ENCODE measurements at places on chromosomes 13 and 19.

GRCh38 chr13:22081430-22081829 lies 410.6 kb downstream of the FGF9 start:
- H3K4me1 ChIP-seq = peaks cover 32% of the 10 kb centered on the region
- H3K4me3 ChIP-seq = no peak overlapping the region
- H3K27me3 ChIP-seq = no peaks in the 10 kb centered on the region
- no peak for DNase-seq
- no peak overlapping the region for H3K27ac ChIP-seq

GRCh38 chr13:33910255-33910654 lies 92.3 kb downstream of the RFC3 start:
- no peaks in the 10 kb centered on the region for H3K36me3 ChIP-seq
- H3K27me3 ChIP-seq = no peaks in the 10 kb centered on the region
- H3K4me1 ChIP-seq = no peaks in the 10 kb centered on the region
- DNase-seq = no peak

- H3K4me3 ChIP-seq = peak overlapping the region; percentile 87
- no peaks in the 10 kb centered on the region for H3K27me3 ChIP-seq
- H3K4me1 ChIP-seq = peaks cover 25% of the 10 kb centered on the region
- DNase-seq = no peak
- peaks cover 3% of the 10 kb centered on the region for H3K36me3 ChIP-seq
Measured at GRCh38 chr19:29831686-29832085, 19.9 kb downstream of the CCNE1 start.

GRCh38 chr13:68588623-68589022 lies 1358.5 kb upstream of the PCDH9 start:
- H3K36me3 ChIP-seq = no peaks in the 10 kb centered on the region
- no peak overlapping the region for H3K4me3 ChIP-seq
- H3K4me1 ChIP-seq = no peaks in the 10 kb centered on the region

DNA sequence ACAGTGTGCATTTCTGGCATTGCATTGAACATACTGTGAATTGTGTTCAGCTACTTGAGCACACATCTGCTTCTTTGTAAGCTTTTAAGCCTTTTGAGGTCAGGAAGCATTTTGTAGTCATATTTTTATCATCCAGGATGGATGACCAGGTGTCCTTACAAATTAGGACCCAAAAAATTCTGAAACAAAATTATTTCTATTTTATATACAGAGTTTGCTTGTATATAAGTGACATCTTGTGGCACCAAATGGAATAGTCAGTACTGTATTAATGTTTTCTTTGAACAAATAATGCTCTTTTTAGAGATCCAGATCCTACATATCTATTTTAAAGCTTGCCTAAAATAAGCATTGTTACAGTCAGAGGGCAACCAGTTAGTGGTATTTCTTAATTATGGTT lies 9.5 kb upstream of the SUPT20H start:
- DNase-seq = no peak
- H3K36me3 ChIP-seq = no peaks in the 10 kb centered on the region

GRCh38 chr19:16051254-16052025 lies 24.9 kb upstream of the TPM4 start:
- peak overlapping the region; percentile 34 for H3K4me3 ChIP-seq
- H3K4me1 ChIP-seq = peaks cover 12% of the 10 kb centered on the region
- no peaks in the 10 kb centered on the region for H3K36me3 ChIP-seq
- no peaks in the 10 kb centered on the region for H3K27me3 ChIP-seq
- DNase-seq = peak; percentile 23

GRCh38 chr13:27913160-27913559 lies 6.6 kb upstream of the PDX1 start:
- H3K4me3 ChIP-seq = no peak overlapping the region
- DNase-seq = no peak
- H3K4me1 ChIP-seq = peaks cover 11% of the 10 kb centered on the region
- H3K36me3 ChIP-seq = no peaks in the 10 kb centered on the region

DNA sequence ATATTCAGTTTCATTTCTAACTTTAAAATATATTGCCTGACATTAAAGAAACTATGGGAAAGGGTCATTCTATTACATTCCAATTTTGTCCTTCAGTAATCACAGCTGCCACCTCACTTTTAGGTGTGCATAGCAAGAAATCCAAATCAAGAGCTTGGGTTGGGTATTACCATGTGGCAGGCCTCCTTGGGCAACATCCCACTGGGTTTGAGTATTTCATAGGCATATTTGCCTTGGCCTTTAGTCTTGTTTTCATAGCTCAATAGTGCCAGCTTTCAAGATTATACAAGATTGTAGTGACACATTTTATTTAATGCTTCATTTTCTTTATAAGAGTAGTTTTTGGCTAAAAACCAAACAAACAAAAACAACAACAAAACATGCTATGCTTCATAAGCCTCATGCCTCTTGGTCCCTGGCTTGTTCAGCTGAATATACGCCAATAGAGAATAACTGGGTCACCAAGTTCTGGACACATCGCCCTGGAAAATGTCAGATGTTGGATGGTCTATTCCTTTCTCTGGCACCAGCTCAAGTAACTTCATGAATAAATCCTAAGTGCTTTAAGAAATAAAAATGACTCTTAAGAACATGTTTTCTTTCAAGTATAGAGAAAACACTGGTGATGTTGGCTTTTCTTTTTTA lies 167.4 kb upstream of the STARD13 start:
- H3K27ac ChIP-seq = no peak overlapping the region
- no peak for DNase-seq
- no peak overlapping the region for H3K4me3 ChIP-seq
- no peaks in the 10 kb centered on the region for H3K27me3 ChIP-seq

DNA sequence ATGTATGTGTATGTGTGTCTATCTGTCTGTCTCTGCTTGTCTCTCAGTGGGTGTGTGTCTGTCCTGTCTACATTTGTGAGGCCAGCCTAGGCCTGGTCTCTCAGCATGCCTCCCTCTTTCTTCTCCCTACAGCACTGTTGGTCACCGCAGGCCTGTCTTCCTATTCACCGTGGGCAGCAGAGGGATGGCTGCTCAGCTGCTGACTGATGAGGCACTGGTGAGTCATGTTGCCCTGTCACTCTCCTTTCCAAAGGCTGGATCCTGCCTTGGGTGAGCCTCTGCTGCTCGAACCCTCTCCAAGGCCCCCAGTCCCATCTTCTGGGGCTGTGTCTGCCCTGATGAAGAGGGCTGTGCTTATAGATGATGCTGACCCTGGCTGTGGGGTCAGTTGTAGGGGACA lies 6.3 kb downstream of the ZNF71 start:
- DNase-seq = no peak
- no peaks in the 10 kb centered on the region for H3K27me3 ChIP-seq
- H3K4me1 ChIP-seq = no peaks in the 10 kb centered on the region
- peaks cover 9% of the 10 kb centered on the region for H3K36me3 ChIP-seq

DNA sequence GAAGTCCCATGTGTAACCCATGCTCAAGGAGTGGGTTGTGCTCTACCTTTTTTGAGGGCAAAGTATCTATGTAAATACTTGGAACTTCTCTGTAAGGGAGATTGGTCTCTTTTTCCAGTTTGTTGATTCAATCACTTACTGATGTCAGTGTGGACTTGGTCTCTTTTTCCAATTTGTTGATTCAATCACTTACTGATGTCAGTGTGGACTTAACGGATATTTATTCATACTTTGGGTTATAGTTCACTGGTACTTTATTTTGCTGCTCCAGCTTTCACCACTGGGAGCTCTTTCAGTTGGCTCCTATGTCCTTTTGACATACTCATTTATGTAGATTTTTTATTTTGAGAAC lies 36.4 kb downstream of the COG3 start:
- H3K36me3 ChIP-seq = peaks cover 15% of the 10 kb centered on the region
- H3K27me3 ChIP-seq = no peaks in the 10 kb centered on the region
- H3K4me3 ChIP-seq = no peak overlapping the region
- H3K4me1 ChIP-seq = peaks cover 27% of the 10 kb centered on the region
- H3K27ac ChIP-seq = peak overlapping the region; percentile 51

GRCh38 chr19:49775742-49776370 lies 9.1 kb downstream of the AP2A1 start:
- no peak overlapping the region for H3K27ac ChIP-seq
- H3K27me3 ChIP-seq = no peaks in the 10 kb centered on the region
- peaks cover 34% of the 10 kb centered on the region for H3K4me1 ChIP-seq
- H3K36me3 ChIP-seq = peaks cover 4% of the 10 kb centered on the region
- peak overlapping the region; percentile 45 for H3K4me3 ChIP-seq

GRCh38 chr13:27792393-27793218 lies at the start of gene GSX1:
Gene GSX1 (plus strand): TSS chr13:27792483. CDS start chr13:27792691, 208 bp downstream.
- peaks cover 19% of the 10 kb centered on the region for H3K36me3 ChIP-seq
- peaks cover 82% of the 10 kb centered on the region for H3K27me3 ChIP-seq
- no peak within 1 kb of the TSS for H3K27ac ChIP-seq
- peak within 1 kb of the TSS; percentile 92 for H3K4me3 ChIP-seq
- DNase-seq = no peak
- H3K4me1 ChIP-seq = peaks cover 43% of the 10 kb centered on the region

- no peak for DNase-seq
- peaks cover 2% of the 10 kb centered on the region for H3K36me3 ChIP-seq
- no peak overlapping the region for H3K4me3 ChIP-seq
Measured at GRCh38 chr13:110520431-110521295, 40.9 kb downstream of the RAB20 start.

- no peaks in the 10 kb centered on the region for H3K36me3 ChIP-seq
- no peak overlapping the region for H3K27ac ChIP-seq
- DNase-seq = no peak
- H3K4me1 ChIP-seq = no peaks in the 10 kb centered on the region
- no peaks in the 10 kb centered on the region for H3K27me3 ChIP-seq
Measured at GRCh38 chr13:104422668-104423067, 1356.5 kb upstream of the SLC10A2 start.

DNA sequence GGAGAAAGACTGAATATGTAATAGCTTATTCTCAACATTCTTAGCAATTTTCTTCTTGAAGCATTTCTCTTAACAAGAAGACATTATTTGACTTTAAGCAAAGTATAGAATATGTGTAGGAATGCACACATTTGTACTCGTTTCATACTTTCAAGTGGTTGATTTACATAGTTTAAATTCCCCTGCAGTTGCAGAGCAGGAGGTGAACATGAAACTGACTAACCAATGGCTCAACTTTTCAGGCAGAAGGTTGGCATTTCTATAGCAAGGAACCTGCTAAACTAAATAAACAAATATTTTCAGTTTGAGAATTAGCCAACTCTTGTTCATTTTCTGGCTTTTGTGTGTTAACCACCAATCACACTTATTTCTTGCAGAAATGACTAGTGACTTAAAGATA lies 145.4 kb upstream of the MYO16 start:
- no peak for DNase-seq
- no peak overlapping the region for H3K27ac ChIP-seq
- no peaks in the 10 kb centered on the region for H3K36me3 ChIP-seq
- no peak overlapping the region for H3K4me3 ChIP-seq
- no peaks in the 10 kb centered on the region for H3K4me1 ChIP-seq

- no peaks in the 10 kb centered on the region for H3K4me1 ChIP-seq
- H3K4me3 ChIP-seq = no peak overlapping the region
- no peaks in the 10 kb centered on the region for H3K27me3 ChIP-seq
- no peak overlapping the region for H3K27ac ChIP-seq
- no peak for DNase-seq
Measured at GRCh38 chr19:1819341-1820255, 7.5 kb upstream of the ATP8B3 start.

DNA sequence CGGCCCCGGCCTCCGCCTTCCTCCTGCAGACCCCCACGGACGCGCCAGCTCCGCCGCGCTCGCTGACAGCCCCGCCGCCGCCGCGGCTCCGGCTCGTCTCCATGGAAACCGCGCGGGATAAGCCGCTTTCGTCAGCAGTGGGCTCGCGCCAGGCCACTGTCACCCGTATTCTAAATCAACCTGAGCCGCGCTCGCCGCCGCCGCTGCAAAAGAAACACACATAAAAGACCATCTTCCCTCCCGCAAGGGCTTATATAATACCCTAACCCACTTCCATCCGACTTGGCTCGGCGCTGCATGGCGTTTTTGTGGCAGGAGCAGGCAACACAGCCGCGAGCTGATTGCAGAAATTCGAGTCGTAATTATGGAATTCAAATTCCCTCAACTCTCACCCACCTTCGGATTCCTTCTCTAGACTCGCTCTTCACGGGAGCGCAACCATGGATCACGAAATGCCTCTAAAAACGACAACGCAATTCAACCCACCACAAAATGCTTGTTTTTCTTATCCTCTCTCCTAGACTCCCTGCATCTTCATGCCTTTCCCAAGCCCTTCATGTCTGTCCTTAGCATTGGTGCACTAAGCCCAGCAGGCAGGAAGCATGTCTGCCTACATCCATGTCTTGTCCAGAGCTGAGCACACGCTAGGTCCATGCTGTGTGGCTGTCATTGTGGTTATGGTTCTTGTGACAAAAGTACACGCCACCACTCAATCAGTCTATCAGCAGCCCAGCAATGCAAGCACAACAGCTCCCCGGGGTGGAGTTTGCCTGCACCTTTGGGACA lies at the start of gene AMER2:
Gene AMER2, minus strand, starts transcription at position 772 of the 786 bp plus-strand sequence. Its CDS starts 669 bp downstream, at position 103.
- peaks cover 11% of the 10 kb centered on the region for H3K4me1 ChIP-seq
- no peak within 1 kb of the TSS for H3K27ac ChIP-seq
- peaks cover 10% of the 10 kb centered on the region for H3K36me3 ChIP-seq
- peaks cover 68% of the 10 kb centered on the region for H3K27me3 ChIP-seq

DNA sequence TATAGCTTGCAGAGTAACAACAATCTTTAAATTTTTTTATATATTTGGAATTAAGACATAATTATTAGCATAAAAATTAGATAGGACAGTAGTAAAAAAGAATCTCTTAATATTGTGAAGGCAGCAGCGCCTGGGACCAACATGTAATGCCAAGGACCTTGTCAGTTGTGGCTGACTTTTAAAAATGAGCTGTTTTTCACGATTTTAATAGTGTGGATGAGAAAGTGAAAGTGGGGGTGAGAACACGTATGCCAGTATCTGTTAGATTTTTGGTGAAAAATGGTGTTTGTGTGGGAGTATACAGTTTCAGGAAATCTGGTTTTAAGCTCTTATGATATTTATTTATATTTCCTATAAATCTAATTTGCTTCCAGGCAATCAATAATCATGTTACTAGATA lies 125.2 kb downstream of the LMO7 start:
- no peaks in the 10 kb centered on the region for H3K27me3 ChIP-seq
- no peak for DNase-seq
- peak overlapping the region; percentile 80 for H3K4me3 ChIP-seq
- no peaks in the 10 kb centered on the region for H3K36me3 ChIP-seq
- peaks cover 39% of the 10 kb centered on the region for H3K4me1 ChIP-seq
- peak overlapping the region; percentile 94 for H3K27ac ChIP-seq

GRCh38 chr13:23615395-23616081 lies 45.3 kb downstream of the TNFRSF19 start:
- H3K4me1 ChIP-seq = peaks cover 8% of the 10 kb centered on the region
- H3K4me3 ChIP-seq = no peak overlapping the region
- H3K36me3 ChIP-seq = peaks cover 3% of the 10 kb centered on the region
- no peak overlapping the region for H3K27ac ChIP-seq
- no peak for DNase-seq

GRCh38 chr19:37778613-37779126 lies 716 bp downstream of the ZNF573 start:
- no peak for DNase-seq
- H3K27ac ChIP-seq = peak overlapping the region; percentile 100
- H3K27me3 ChIP-seq = no peaks in the 10 kb centered on the region
- H3K4me3 ChIP-seq = peak overlapping the region; percentile 98
- H3K36me3 ChIP-seq = peaks cover 5% of the 10 kb centered on the region

- peak overlapping the region; percentile 1 for H3K4me3 ChIP-seq
- no peak overlapping the region for H3K27ac ChIP-seq
Measured at GRCh38 chr19:29523568-29523967, 2.2 kb upstream of the VSTM2B start.
